ENCODE measurements at places on chromosomes 13 and 19.

GRCh38 chr19:47723581-47723940 lies 10.3 kb downstream of the EHD2 start:
- no peak for DNase-seq

GRCh38 chr13:24252136-24252535 lies 57.2 kb upstream of the C1QTNF9 start:
- no peak for DNase-seq

DNA sequence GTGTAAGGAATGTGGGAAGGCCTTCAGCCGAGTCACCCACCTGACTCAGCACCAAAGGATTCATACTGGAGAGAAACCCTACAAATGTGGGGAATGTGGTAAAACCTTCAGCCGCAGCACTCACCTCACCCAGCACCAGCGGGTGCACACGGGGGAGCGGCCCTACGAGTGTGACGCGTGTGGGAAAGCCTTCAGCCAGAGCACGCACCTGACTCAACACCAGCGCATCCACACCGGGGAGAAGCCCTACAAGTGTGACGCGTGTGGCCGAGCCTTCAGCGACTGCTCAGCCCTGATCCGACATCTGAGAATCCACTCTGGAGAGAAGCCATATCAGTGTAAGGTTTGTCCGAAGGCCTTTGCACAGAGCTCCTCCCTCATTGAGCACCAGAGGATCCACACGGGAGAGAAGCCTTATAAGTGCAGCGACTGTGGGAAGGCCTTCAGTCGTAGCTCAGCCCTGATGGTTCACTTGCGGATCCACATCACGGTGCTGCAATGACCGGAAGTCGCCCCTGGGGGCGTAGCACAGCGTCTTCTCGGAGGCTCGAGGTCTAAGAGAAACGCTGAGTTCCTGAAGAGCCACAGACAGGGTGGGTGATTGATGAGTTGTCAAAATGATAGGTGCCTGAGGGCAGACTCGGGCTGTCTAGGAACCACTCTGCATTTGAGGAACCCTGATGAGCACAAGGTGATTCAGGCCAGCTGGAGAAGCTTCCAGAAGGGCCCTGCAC lies 12.2 kb downstream of the ZSCAN22 start:
- no peak for DNase-seq

GRCh38 chr13:90156390-90156789 lies 1191.1 kb upstream of the MIR17HG start:
- DNase-seq, result no peak

DNA sequence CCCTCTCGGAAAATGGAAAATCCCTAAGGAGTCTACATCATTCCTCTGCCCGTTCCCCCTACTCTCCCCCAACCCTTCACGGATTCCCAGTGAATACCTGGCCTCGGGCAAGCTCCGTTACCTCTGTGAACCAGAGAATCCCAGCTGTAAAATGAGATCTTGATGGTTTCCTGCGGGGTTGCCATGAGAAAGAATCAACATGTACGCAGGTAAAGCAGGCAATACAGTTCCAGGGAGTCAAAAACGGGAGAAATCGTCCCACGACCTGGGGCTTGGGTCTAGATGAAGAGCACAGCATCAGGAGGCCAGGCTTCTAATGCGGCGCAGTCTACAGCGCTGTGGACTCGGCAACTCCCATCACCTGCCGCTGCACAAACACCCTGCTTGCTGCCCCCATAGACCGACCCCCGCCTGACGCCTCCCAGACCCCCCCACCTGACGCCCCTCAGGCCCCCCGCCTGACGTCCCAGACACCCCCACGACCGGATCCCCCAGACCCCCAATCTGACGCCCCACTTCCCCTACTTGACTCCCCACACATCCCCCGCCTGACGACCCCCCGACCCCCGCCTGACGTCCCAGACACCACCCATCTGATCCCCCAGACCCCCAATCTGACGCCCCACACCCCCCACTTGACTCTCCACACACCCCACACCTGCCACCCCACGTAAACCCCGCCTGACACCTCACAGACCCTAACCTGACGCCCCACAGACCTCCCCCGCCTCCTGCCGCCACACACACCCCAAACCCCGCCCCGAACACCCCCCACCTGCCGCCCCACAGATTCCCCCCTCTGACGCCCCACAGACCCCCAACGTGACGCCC lies 680 bp downstream of the LIG4 start:
- DNase-seq, result peak; percentile 22

DNA sequence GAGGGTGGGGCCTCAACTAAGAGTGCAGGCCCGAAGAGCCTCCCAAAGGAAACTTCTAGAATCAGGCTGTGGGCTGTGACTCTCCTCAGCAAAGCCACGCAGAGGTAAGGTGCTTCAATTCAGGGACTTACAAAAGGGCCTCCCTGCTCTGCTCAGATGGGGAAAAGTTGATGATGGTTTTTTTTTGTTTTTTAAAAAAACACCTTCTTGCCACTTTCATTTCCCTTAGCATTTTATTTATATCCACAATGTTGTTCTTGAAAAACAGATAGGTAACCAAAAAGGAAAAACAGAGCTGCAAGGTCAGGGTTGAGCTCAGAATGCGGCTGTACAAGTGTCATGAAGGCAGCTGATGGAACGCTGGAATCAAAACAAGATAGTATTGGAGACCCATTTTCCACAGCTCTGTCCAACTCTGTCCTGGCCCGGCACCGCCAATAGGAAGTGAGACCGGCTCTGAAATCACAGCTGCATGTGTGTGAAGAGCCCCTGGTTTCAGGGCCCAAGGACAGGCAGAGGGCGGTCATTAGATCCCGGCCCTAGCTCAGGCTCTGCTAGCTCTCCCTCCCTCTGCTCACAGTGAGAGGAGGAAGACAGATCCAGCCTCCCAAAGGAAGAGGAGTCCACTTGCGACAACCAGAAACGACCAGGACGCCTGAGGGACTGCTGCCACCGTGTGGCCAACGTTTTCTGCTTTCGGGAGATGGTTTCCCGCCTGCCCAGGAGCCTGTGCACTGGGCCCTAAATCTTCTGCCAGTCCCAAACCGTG lies 58.3 kb downstream of the KLF2 start:
- peak; percentile 93 for DNase-seq

- DNase-seq, result no peak
These were observed 69.6 kb downstream of the RYR1 start for GRCh38 chr19:38503077-38503410.

DNA sequence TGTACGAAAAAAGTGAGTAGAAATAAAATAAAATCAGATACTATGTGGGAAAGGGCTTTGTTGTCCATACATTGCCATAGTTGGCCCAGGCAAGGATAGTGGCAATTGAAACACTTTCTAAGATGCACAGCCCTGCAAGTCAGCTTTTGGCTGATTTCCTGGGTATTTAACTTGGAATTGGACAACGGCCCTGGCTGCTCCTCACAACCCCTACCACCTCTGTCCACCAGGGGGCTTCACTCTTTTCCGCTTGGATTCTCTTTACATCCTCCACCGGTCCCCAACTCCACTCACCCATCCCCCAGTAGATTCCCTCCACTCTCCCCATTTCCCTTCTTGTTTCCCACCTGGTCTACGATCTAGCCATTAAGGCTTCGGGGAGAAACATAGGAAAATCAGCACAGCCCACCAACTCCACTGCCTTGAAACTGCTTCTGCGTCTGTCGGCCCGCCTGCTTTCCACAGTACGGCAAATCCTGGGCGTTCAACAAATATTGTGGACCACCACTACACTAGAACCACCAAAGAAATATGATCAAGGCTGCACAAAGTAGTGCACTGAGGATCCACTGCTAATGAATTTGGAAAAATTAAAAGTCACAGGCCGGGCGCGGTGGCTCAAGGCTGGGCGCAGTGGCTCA lies 48.6 kb upstream of the GTF3A start:
- peak; percentile 79 for DNase-seq

- DNase-seq, result no peak
These were observed 34.3 kb upstream of the TSHZ3 start for GRCh38 chr19:31383553-31383952.

DNA sequence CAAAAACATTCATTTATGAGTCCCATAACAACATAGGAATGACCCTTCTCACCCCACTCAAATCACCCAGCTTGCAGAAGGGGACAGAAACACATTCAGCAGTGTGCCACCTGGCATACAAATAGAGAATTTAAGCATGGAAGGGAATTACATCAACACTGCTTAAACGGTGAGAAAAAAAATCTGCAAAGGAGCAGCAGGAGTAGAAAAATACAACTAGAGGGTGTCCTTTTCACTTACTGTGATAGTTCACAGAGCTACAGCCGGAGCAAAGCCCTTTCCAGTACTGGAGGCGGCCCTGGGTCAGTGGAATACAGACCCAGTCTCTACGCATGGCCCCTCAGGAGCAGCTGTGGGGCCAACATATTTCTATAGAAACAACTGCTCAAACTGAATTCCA lies 764.3 kb upstream of the ARGLU1 start:
- no peak for DNase-seq

GRCh38 chr19:44809577-44810233 lies 802 bp downstream of the BCAM start:
- DNase-seq, result no peak

- DNase-seq, result no peak
These were observed 33.6 kb upstream of the SLC15A1 start for GRCh38 chr13:98786023-98786422.

DNA sequence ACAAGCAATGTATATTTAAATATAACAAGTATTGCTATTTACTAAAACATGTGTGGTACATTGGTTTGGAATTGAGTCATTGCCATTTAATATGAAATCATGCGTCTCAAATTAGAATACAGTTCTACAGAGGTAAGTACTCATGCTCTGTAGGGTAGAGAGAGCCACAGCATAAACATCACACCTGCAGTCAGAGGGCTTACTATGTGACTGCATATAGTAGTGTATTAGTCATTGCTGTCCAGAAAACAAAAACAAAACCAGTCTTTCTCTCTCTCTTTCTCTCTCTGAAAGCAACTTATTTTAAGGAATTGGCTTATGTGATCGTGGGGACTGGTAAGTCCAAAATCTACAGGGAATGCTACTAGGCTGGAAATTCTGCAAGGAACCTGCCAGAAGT lies 370.3 kb downstream of the GPC5 start:
- DNase-seq, result no peak

- no peak for DNase-seq
These were observed 14.5 kb downstream of the ZNF708 start for GRCh38 chr19:21314676-21315075.

DNA sequence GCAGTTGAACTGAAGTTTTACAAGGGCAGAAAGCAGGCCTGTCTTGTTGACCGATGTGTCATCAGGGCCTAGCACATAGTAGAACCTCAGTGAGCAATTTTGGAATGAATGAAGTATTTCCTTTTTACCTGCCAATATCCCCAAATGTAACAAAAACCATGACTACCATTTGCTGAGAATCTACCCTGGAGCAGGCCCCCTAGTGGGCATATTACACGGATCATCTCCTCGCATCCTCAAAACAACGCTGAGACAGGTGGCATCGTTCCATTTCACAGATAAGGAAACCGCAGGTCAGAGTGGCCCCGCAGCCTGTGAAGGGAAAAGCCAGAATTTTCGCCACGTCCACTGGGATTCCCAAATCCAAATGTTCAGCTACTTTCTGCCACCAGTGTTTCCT lies 77.9 kb downstream of the CACNA1A start:
- peak; percentile 9 for DNase-seq

- DNase-seq, result no peak
These were observed 3.6 kb downstream of the KMT2B start for GRCh38 chr19:35721374-35721773.

DNA sequence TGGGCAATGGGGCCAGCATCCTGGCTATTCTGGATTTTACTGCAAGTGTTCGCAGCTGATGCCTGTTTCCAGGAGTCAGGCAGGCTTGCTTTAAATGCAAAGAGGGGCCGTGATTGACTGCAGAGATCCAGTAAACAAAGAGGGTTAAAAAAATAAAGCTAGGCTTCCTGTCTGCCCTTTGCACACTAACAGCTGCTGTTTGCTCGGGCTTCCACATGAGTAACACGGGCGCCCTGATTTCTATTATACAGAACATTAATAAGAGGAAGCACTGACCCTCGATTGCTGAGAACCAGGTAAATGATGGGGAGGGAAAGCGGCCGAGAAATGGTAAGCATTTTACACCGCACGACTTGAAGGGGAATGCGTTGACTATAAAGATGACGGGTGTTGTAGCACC lies 254.2 kb upstream of the ZNF507 start:
- DNase-seq, result no peak

GRCh38 chr13:49112782-49113525 lies 107.2 kb upstream of the MLNR start:
- DNase-seq, result no peak

GRCh38 chr19:4534836-4535658 lies at the start of gene PLIN5:
Gene PLIN5, minus strand, starts transcription at chr19:4535224. Its CDS starts 1,150 bp downstream, at chr19:4534074.
- DNase-seq, result peak; percentile 88

GRCh38 chr13:49329831-49330545 lies 82.3 kb downstream of the CDADC1 start:
- DNase-seq, result no peak

GRCh38 chr13:106186366-106187030 lies 349.0 kb downstream of the EFNB2 start:
- no peak for DNase-seq

- DNase-seq, result no peak
These were observed 49.8 kb downstream of the ELF1 start for GRCh38 chr13:40969169-40969901.

GRCh38 chr13:46374710-46375109 lies 12.3 kb downstream of the RUBCNL start:
- DNase-seq, result no peak

DNA sequence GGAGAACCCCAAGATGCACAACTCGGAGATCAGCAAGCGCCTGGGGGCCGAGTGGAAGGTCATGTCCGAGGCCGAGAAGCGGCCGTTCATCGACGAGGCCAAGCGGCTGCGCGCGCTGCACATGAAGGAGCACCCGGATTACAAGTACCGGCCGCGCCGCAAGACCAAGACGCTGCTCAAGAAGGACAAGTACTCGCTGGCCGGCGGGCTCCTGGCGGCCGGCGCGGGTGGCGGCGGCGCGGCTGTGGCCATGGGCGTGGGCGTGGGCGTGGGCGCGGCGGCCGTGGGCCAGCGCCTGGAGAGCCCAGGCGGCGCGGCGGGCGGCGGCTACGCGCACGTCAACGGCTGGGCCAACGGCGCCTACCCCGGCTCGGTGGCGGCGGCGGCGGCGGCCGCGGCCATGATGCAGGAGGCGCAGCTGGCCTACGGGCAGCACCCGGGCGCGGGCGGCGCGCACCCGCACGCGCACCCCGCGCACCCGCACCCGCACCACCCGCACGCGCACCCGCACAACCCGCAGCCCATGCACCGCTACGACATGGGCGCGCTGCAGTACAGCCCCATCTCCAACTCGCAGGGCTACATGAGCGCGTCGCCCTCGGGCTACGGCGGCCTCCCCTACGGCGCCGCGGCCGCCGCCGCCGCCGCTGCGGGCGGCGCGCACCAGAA lies 1.1 kb downstream of the SOX1 start:
- no peak for DNase-seq

DNA sequence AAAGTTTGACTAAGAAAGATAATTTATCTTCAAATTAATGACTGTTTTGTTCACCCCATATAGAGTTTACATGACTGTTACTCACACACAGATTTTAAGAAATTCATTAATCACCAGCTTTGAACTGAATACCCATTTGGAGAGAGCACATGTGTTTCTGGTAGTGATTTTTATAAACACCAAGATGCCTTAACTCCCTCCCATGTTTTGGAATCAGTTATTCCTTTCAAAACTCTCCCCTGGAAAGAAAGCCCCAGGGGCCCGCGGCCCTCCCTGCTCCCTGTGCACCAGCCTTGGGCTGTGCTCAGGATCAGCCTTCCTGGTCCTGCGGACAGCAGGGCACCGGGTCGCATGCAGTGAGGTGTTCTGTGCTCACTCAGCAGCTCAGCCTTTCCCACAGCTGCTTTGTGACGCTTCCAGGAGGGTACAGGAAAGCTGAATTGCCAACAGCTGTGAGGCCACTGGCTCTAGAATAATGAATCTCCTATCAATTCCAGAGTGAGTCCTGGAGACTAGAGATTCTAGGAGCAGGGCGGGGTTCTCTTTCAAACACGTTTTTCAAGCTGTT lies 483.2 kb downstream of the EFNB2 start:
- DNase-seq, result no peak
